ENCODE measurements at places on chromosomes 5 and 9.

DNA sequence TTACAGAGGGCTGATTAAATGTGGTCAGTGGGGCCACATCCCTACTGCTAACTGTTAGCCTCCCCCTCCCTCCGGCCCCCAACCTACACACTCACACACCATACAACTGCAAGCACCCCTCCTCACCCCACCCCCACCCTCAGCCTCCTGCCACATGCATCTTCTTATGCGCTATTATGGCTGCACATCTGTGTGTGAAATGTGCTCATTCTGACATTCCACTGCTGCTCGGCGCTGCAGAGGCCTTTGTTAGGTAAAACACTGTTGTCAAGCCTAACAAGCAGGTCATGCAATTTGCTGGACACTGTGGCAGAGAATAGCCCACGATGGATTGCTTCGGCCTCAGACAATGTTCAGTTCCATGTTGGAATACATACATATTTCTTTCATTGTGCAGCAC lies 173.6 kb downstream of the NR2F1-AS1 start:
- no peak for DNase-seq

- no peak for DNase-seq
These were observed 312.9 kb downstream of the DEPDC1B start for GRCh38 chr5:60387051-60387440.

DNA sequence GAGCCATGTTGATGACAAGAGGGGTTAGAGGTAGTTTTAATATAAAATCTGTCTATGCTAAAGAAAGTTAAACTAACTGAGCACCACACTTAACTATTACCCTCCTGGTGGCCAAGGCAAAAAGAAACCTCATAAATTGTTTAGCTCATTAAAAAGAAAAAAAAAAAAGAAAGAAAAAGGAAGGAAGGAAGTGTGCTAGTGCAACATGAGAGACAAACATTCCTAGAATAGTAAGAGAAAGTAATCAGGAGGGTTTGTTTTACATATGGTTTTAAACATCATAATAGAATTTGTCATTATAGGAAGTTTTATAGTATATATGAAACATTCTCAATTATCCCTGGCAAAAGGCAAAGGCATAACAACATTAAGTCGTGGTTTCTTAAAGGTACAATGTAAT lies 152.3 kb downstream of the SNX18 start:
- DNase-seq, result no peak

- DNase-seq, result peak; percentile 60
These were observed 10.2 kb downstream of the C9orf50 start for GRCh38 chr9:129610473-129611306.

- DNase-seq, result no peak
These were observed 10.5 kb downstream of the CDHR2 start for GRCh38 chr5:176559683-176560082.

DNA sequence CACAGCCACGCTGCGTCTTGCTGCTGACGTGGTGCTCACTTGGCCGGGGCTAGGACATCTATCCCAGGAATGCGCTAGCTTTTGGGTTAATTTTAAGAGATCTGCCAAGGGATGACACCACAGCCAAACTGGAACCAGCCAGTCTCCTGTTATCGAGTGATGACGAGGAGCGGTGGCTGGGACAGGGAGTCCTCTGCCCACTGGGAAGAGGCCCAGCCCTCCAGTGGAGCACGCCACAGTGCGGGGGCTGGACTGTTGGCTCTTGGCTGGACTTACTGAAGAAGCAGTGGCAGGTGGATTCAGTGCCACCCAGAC lies 55.1 kb upstream of the PHYKPL start:
- no peak for DNase-seq

DNA sequence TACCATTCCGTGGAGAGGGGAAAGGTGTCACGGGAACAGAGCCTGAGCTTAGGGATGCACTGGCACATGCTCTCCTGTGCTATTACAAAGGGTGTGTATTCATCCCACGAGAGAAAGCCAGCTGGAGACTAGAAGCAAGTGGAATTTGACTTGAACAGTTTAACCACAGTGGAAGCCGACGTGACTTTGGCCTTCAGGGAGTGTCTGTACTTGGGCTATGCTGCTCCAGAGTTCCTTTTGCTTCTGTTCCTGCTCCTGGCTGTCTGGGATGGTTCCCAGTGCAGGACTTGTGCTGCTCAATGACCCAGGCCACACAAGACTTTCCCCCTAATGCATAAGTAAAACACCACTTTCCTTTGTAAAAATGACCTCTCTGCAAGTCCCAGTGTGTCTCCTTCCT lies 7.9 kb upstream of the NFIL3 start:
- DNase-seq, result no peak

GRCh38 chr5:44358421-44358820 lies 30.8 kb downstream of the FGF10 start:
- no peak for DNase-seq

DNA sequence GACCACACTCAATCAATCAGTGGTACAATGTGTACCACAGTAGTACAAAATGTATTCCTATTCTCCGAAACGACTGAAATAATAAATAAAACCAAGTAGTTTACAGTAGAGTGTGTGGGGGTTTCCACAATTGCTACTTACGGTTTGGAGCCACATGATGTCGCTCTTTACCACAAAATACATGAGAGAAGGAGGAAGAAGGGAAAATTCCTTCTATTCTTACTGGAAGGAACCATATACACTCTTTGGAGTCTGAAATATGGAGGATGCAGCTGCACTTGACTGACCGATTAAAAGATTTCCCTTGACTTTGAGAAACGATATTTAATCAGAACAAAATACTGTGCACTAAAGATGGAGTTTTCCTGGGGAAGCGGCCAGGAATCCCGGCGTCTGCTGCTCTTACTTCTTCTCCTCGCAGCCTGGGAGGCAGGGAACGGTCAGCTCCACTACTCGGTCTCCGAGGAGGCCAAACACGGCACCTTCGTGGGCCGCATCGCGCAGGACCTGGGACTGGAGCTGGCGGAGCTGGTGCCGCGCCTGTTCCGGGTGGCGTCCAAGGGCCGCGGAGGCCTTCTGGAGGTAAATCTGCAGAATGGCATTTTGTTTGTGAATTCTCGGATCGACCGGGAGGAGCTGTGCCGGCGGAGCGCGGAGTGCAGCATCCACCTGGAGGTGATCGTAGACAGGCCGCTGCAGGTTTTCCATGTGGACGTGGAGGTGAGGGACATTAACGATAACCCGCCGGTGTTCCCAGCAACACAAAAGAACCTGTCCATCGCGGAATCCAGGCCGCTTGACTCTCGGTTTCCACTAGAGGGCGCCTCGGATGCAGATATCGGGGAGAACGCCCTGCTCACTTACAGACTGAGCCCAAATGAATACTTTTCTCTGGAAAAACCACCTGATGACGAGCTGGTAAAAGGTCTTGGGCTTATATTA lies at the start of gene PCDHA4:
Gene PCDHA4, plus strand, starts transcription at position 235 of the 942 bp plus-strand sequence.
- no peak for DNase-seq

DNA sequence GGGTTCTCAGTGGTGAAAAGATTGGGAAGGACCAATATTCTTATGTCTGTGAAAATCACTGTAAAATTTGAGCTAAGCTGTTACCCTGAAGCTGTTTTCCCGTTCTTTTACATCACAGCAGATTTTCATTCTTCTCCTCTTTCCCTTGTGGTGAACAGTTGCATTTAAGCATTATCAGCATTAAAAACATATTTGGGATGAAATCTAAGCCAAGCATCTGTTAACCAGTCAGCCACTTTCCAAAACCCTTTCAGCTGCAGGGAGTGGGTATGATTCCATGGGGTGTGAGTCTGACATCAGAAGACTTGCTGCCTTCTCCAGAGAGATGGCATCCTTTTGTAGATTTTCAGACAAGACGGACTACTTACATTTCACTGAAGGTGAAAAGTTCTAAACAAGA lies 97.2 kb downstream of the TRIO start:
- DNase-seq, result no peak

DNA sequence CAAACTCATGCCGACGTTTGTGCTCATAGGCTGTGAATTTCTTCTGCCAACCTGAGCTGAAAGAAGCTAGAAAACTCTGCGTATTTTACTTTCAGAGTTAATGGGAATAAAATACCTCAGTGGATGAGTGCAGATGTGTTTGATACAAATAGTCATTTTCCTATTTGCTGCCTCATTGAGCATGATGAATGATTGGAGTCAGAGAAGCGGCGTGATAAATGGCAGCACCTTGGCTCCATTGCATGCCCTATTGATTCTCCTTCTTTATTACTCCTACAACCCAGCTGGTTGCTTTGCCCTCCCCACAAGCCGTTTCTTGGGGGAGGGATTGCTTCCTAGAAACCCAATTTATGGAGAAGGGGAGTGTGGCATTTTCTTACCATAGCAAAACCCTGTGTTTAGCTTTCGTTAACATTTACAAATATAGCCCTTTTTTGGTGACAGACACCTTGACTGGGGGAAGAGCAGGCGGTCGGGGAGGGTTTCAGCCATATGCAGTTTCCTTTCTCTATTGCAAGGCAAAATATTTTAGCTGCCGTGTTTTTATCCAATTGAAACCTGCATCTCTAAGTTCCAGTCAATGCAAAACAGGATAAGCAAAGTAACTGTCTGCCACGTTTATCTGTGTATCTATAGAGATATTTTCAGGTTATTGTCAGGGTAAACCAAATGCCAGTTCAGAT lies 93.1 kb upstream of the TBCA start:
- no peak for DNase-seq

- no peak for DNase-seq
These were observed 218.4 kb downstream of the MED10 start for GRCh38 chr5:6159832-6160430.

DNA sequence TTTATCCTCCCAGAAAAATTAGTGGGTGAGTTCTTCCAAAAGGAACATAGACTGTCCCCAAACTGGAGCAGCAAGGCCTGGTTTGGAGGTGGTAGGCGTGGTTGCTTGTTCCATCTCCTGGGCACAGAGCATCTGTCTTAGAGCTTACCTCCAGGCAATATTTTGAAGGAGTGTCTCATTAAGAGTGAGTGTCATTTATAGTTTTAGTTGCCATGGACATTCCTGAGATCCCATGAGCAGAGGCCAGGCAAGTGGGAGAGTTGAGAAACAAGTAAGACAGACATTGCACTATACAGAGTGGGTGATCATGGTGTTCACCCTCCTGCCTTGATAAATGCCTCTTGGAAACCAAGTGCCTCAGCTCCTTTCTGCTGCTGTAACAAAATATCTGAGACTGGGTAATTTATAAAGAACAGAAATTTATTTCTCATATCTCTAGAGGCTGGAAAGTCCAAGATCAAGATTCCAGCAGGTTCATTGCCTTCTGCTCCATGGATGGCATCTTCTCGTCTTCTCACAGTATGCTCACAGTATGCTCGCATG lies 68.5 kb downstream of the KIAA1958 start:
- DNase-seq, result no peak

GRCh38 chr9:92837191-92837590 lies 40.6 kb downstream of the ZNF484 start:
- DNase-seq, result no peak

DNA sequence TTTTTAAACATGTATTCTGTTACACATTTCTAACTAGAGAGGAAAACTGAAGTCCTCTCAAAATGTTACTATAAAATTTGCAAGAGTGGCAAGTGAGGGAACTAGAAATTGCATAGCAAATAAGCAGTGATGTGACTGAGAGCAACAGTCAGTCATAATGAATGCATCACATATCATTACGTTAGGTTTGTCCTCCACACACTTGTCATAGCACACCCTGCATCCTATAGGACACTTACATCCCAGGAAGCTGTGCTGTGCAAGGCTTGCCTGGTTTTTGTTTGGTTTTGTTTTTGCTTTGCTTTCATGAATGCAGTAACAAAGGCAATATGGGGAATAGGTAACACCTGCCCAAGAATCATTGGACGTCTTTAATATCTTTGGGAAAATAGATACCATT lies 10.8 kb downstream of the NFIB start:
- DNase-seq, result no peak

DNA sequence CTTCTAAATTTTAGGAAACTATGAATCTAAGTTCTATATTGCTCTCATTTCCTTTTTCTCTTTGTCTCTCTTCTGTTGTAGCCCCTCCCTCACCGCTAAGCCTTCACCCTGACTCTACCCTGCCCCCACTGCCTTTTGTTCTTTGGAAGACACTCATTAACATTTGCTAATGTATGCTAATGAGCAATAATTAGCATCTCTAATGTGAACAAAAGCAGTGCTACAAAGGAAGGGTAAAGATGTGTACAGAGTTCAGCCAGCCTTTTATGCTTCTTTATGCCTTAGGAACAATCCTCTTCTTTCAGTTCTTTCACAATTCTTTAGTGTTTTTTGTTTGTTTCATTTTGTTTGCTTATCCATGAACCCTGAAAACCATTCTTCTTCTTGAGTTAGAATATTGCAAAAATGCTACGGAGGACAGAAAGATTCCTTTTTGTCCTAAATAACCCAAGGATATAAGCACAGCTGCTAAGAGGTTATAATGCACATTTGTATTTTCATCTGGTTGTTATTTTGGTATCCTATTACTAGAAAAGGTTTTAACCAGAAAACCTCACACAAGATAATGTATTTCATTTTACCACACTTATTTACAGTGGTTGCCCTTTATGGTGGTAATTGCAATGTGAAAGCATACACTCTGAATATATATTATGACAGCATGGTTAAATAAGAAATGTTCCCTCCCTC lies 159.3 kb downstream of the TMC1 start:
- DNase-seq, result no peak

DNA sequence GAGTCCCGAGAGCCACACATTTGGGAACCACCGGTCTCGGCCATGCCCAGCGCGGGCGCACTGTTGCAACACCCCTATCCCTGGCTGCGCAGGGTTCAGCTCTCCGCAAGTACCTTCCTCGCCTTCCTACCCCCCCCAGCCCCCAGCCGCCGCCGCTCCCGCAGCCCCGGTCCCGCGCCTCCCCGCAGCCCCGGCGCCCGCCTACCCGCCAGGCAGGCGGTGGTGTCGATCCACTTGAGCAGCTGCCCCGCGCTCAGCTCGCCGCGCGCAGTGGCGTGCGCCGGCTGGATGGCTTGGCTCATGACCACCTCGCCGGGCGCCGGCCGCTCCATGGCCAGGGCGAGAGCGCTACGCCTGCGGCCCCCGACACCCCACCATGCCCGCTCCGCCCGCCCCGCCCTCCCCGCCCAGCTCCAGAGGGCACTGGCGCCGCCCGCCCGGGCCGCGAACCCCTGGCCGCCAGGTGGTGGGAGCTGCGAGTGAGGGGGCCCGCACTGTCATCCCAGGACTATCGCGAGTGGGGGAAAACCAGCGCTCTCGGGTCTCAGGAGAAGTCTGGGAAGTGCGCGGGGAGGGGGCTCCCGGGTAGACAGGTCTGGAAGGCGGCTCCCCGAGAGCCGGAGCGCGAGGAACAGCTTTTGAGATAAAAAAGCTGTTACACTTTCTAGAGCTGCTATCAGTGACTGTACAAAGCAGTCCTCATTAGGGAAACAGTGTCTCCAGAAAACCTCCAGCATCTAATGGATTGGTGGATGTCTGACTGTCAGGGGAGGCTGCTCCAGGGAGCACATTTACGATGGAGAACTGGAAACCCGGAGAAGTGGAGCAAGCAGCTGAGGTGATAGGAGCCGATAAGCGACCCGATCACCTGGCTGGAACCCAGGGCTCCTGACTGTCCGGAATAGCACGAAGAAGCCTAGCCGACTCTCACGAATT lies at the start of gene ACOT12:
Gene ACOT12, minus strand, starts transcription at position 352 of the 936 bp plus-strand sequence. Its CDS starts 20 bp downstream, at position 332.
- DNase-seq, result no peak

Data from activated CD8-positive, alpha-beta memory T cell treated with anti-CD3 and anti-CD28 coated beads for 1 hour (primary cell).